Epithelial cell of esophagus (primary cell): ENCODE measurements at places on chromosomes 1 and 21.

GRCh38 chr1:225471453-225472301 lies 43.8 kb upstream of the LBR start:
- no peak for DNase-seq

GRCh38 chr1:43043695-43044094 lies 85.0 kb upstream of the SLC2A1 start:
- DNase-seq: peak; percentile 82

DNA sequence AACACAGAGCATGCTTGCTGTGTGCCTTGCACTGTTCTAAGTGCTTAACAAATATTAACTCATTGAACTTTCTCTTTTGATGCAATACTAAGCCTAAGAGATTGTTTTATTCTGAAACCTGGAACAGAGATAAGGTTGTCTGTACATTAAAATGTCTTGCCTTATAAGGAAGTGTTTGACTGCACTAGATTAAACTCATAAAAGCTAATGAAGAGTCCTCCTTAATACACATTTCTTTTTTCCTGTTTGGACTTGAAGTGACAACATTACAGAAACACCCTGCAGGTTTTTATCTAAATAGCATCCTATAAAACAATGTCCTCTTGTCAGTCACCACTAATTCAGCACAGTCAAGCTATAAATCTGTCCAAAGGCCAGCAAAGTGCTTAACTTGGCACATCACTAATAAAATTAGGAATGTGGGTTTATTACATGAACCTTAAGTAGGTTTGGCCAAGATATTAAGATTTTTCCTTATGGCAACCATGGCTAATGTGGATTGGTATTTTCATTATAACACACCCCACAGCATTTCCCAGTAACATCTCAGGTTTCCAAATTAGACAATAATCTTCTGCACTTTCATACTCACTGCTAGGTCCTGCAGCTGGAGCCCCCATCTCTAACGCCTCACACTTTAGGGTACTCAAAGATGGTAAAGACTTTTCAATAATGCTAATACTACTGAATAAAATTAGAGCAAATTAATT lies 389.7 kb downstream of the LMO4 start:
- DNase-seq: no peak

GRCh38 chr1:156025876-156026275 lies 5.1 kb upstream of the SSR2 start:
- peak; percentile 50 for DNase-seq

DNA sequence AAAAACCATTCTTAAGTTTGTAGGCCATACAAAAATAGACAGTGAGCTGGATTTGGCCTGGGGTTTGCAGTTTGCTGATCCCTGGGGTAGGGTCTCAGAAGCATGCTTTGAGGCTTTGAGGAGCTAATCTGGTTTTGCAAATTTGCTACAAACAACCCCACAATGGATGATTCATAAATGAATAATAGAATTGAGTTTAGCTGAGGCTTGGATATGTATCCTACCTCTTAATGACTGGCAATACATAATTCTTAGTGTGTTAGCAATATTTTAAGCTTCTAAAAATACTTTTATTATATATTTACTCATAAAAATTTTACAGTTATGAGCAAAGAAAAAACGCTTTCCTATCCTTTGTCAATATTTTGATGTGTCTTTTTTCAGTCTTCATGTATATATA lies 50.6 kb downstream of the ROR1 start:
- DNase-seq: peak; percentile 15

DNA sequence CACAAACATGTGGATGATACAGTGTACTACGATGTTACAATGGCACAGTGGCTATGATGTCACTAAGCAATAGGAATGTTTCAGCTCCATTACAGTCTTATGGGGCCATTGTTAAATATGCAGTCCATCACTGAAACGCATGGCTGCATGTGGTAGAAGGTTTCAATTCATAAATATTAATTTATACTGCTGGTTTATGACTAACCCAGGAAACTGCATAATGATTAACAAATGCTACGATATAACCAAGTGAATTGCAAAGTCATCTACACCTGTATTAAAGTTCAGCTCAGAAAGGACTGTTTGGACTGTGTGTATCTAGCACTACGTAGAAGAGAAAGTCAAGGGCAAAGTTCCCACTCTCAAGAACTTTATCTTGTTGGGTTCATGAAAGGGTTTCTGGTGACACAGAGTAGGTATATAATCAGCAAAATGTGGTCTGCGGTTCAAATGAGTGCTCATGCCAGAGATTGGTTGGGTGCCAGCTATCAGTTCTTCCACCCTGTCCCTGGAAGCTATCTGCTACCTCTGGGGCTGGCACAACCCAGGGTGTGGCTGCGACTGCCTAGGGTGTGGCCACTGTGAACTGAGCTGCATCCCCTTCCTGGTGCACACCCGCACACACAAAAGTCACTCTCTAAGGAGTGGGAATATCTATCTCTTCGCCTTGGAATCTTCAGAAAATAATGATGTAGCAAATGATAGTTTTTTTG lies 14.8 kb downstream of the MGST3 start:
- peak; percentile 16 for DNase-seq

DNA sequence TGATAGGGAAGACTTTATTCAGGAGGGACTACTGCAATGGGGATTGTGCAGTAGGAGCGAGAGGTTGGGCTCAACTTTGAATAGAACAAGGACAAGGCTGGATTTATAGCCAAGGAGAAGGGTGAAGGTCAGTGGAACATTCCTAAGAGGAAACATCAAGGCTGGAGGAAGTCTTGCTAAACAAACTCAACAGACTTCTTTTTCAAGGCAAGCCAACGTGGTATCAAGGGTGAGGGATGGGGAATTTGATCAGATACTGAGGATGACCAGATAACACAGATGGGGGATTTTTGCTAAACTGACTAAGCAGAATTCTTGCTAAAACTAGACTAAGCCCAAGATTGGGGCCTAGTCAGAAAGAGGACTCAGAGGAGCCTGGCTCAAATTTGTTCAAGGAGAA lies 107.3 kb downstream of the DUSP10 start:
- DNase-seq: no peak

DNA sequence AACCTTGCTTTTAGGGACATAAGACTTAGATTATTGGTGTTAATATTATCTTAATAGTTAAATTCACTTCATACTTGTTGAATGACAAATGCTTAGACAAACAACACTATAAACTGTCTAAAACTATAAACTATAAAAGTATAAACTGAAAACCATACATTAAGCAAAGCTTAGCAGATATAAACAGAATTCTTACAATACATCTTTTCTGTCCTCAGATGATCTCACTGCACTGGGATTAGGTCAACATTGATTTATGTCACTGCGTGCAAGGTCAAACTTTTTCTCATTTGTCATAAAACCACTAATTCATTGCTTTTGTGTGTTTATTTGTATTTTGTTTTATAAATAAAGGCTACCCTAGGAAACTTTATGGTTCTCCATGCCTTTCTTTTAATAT lies 1491.8 kb downstream of the NCAM2 start:
- no peak for DNase-seq

DNA sequence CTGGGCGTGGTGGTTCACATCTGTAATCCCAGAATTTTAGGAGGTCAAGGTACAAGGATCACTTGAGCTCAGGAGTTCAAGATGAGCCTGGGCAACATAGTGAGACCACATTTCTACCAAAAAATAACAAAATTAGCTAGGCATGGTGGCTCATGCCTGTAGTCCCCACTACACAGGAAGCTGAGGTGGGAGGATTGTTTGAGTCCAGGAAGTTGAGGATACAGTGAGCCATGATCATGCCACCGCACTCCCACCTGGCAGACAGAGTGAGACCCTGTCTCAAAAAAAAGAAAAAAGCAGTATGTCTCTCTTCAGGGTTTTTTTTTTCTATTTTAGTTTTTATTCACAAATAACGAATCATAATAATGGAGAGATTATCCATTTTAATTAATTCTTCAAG lies 233.7 kb upstream of the DMRTA2 start:
- no peak for DNase-seq

DNA sequence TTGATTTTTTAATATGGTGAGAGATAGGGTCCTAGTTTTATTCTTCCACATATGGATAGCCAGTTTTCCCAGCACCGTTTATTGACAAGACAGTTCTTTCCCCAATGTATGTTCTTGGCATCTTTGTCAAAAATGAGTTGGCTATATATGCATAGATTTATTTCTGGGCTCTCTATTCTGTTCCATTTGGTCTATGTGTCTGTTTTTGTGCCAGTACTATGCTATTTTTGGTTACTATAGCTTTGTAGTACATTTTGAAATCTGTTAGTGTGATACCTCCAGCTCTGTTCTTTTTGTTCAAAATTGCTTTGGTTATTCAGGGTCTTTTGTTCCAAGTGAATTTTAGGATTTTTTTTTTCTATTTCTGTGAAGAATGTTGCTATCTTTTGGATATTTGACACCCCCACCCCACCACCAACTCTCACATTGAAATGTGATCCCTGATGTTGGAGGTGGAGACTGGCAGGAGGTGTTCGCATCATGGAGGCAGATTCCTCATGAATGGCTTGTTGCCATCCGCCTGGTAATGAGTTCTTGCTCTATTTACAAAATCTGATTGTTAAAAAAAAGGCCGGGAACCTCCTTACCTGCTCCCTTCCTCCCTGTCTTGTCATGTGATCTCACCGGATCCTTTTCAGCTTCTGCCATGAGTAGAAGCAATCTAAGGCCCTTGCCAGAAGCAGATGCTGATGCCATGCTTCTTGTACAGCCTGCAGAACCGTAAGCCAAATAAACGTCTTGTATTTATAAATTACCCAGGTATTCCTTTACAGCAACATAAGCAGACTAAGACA lies 54.8 kb upstream of the KRTAP19-8 start:
- DNase-seq: no peak

DNA sequence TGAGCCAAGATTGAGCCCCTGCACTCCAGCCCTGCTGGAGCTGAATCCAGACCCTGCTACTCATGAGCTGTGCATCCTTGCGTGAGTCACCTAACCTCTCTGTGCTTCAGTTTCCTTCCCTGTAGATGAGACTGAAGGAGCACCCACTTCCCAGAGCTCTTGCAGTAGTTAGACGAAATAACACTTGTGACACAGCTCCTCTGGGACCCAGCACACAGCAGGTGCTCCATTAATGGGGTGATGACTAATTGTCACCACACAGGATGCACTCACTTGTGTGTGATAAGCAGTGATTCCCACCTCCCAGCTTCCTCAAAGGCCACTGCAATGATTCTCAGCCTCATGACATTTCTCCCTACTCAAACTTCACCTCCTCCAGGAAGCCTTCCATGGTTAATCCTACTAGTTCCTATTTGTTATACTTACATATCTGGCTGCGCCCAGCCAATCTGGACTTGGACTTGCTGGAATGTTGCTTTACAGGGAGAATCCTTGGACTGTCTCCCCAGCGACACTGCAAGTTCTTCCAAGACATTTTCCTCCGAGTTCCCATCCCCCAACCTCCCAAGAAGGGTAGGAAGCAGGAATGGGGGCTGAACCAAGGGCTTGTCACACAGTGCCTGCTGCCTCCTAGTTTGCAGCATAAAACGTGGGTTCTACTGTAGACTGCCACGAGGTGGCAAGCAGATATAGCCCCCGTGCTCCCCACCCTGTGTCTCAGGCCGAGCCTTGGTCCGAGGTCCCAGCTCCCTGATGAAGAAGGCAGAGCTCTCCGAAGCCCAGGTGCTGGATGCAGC lies 17.2 kb downstream of the DRAXIN start:
- DNase-seq: no peak

DNA sequence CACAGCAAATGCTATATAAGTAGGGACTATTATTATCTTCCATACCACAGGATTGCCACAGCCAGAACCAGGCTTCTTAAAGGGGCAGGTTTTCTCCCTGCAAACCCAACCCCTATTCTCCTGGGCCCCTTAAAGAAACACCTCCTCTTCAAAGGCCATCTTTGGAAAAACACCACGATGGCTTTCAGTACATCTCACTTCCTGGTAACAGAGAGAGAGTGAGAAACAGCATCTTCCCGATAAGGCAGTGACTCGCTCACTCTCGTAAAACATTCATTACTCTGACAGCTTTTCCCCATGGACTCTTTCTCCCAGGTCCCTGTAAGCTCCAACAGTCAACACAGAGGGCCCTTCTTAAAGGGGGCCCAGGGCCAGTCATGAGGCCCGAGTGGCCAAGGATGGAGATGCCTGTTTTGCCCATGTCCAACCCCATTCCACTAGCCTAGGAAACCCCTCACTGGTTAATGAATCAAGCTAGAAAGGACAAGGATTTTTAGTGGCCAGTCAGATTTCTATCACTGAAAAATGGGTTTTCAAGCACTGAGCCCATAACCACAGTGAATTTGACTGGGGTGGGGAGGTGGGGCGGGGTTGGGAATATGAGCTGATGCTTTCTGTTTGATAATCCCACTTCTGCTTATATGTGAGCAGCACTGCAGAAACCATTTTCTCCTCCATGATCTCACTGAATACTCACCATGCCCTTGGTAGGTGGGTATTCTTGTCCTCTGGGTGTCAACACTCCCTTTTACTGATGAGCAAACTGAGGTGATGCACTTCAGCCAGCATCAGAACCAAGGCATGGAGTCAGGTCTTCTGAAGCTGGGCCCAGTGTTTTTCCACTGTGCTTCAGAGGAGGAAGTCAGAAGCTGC lies 3.6 kb upstream of the NAV1 start:
- peak; percentile 40 for DNase-seq

DNA sequence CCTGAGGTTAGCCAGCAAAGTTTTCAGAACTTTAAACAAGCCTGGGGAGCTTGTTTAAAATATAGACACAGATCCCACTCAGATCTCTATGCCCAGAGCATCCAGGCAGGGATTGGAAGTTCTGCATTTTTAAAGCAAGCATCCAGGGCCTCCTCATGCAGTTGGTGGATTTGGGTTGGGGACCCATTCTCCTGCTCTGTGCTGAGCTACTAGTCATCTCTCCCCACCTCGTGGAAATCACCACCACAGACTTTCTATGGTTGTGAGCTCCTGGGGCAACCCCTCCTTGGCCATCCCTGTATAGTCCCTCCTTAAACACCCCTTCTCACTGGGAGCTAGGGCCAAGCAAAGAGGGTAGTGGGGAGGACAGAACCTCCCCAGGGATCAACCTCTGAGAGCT lies 73.5 kb upstream of the CASZ1 start:
- DNase-seq: no peak

- no peak for DNase-seq
Measured at GRCh38 chr1:22342734-22343191, 108.9 kb upstream of the ZBTB40 start.

GRCh38 chr1:85065550-85065949 lies 17.2 kb upstream of the MCOLN3 start:
- no peak for DNase-seq

- DNase-seq: no peak
Measured at GRCh38 chr1:24364605-24364974, 45.4 kb downstream of the GRHL3 start.

- no peak for DNase-seq
Measured at GRCh38 chr1:219772265-219773036, 155.9 kb downstream of the SLC30A10 start.

DNA sequence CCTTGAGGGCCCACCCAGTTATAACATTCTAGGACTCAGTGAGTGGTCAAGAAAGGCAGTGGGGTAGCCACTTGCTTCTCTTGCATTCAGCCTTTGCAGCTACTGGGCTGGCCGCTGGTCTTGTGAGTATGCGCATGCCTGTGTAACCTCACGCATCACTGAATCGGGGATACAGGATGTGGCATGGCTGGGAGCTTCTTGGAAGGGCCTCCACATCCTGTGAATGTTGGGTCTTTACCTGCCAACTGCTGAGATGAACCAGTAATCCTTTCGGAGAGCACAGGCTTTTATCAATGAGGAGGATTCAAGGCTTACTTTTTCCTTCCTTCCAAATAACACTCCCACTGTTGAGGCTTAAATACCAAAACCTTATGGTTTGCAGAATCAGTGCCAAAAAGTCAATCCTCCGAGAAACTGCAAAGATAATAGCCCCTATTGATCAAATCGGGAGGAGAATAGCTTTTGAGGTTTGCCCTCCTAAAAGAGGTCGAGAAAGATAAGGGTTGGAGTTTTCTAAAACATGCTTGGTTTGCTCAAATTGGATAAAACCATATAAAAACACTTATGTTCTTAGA lies 198.9 kb upstream of the UBE2U start:
- no peak for DNase-seq

GRCh38 chr1:9996624-9997582 lies at the start of gene RBP7:
RBP7 (plus strand) TSS chr1:9997228; CDS start chr1:9997259, 31 bp downstream.
- no peak for DNase-seq
